Activated CD4-positive, alpha-beta T cell treated with anti-CD3 and anti-CD28 coated beads for 48 hours (primary cell): ENCODE measurements at places on chromosomes 1 and 21.

GRCh38 chr1:16122916-16123315, 33.0 kb downstream of the EPHA2 start:
- peak; percentile 73 for DNase-seq

DNA sequence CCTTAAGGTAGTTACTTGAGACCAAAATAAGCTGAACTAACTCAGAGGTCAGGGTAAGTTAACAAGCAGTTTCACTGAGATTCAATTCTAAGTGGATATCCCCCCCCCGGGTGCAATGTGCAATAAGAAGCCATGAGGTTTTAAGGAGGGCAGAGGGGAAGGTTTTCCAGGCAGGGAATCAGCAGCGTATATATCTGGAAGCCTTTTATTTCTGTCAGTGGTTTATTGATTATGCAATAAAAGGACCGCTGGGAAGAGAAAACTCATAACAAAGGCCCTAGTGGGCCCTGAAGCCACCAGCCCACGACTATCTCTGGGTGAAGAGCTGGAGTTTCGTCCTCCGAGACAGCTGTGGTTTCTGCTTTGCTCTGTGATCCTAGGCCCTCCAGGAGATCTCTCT, 53.1 kb upstream of the CTPS1 start:
- no peak for DNase-seq

DNA sequence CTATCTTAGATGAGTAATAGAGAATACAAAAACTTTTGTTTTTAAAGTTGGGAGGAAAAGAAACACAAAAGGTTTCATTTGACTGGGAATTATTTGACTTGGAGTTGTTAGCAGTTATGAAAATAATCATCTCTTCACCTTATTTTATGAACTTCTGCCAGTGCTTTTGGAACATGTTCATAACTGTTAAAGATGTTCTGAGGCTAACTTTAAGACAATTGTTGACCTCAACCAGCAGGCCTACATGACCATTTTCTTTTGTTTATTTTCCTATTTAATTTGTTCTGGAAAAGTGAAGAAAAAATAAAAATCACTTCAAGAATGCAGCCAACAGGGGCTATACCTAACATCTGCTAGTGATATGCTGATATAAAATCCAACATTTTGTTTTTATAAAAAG, 37.4 kb downstream of the JAM2 start:
- DNase-seq = no peak

GRCh38 chr1:110292031-110292741, 47.0 kb upstream of the RBM15 start:
- DNase-seq = no peak

DNA sequence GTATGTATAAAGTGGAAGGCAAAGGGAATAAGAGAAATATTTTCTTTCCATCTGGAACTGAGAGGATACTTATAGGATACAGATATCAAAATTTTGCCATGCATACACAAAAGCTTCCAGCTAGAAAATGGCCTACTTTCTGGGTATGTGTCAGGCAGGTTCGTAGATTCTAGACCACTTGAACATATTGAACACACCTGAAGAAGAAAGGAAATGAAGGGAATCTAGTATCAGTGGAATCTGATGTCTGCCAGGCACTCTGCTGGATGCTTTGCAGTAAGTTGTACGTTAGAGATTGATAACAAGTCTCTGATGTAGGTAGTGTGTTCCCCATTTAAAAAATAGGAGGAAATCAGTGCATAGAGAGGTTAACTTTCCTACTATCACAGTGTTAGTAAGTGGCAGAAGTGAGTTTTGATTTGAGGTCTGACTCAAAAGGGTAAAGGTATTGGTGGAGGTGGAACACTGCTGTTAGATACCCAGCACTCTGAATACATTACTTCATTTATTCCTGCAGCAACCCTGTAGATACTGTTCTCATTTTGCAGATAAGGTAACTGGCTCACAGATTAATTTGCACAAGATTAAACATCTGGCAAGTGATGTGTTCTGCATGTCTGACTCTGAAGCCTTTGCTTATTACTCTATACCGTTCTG, 3.0 kb downstream of the CAMSAP2 start:
- DNase-seq = no peak

DNA sequence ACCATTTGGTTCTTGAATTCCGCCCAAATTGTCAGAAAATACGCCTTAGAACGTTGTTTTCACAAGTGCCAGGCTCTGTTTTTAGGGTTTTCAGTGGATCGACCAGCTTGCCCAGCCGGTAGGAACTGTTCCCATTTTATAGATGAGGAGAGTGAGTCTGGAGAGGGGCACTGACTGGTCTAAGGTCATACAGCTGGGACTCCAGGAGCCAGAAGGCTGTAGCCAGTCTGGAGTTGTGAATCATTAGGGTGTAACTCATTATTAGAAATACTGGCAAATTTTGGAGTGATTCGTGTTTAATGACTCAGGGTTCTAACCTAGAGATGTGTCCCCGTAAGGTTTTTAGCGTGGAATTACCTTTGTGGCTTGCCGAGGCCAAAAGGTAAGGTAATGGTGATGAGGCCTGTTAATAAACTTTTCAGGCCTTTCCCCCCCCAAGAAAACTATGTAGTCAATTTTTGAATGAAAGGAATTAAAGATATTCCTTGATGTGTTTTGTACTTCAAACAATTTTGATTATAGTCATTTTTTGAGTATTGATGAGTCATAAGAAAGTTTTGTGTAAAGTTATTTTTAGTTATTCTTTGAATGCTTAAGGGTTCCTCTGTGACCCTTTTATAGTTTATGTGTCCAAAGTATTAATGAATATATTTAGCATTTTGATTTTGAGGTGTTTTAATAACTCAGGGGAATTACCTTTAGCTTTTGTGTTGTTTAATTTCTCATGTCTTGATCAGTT, 2.1 kb downstream of the DYRK1A start:
- no peak for DNase-seq

DNA sequence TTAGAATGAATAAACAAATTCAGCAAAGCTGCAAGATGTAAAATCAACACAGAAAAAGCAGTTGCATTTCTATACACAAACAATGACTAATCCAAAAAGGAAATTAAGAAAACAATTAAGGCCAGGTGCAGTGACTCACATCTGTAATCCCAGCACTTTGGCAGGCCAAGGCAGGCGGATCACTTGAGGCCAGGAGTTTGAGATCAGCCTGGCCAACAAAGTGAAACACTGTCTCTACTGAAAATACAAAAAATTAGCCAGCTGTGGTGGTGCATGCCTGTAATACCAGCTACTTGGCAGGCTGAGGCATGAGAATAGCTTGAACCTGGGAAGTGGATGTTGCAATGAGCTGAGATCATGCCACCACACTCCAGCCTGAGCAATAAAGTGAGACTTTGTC, 22.3 kb downstream of the THEM4 start:
- no peak for DNase-seq

DNA sequence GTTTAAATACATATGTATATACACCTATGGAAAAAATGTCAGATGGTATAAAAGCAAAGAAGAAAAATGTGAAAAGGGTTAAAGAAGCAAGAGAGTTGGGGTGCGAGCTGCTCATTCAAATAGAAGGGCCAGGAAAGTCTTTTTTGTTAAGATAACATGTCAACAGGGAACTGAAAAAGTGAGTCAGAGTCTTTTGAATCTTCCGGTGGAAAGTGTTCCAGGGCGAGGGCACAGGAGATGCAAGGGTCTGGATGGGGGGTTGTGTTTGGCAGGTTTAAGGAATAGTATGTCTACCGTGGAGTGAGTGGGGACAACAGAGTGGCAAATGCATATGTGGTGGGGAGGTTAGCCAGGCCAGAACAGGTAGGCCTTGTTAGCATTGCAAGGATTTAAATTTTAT, 22.2 kb upstream of the GNG12 start:
- no peak for DNase-seq

- DNase-seq = no peak
Observed at GRCh38 chr1:73273886-73274285, 924.1 kb downstream of the LRRIQ3 start.

- no peak for DNase-seq
Observed at GRCh38 chr1:174206148-174206836, 47.0 kb downstream of the RABGAP1L start.

- DNase-seq = no peak
Observed at GRCh38 chr1:9840176-9840575, 16.4 kb upstream of the CLSTN1 start.

- DNase-seq = peak; percentile 48
Observed at GRCh38 chr1:26391450-26391849, 18.9 kb upstream of the ZNF683 start.

DNA sequence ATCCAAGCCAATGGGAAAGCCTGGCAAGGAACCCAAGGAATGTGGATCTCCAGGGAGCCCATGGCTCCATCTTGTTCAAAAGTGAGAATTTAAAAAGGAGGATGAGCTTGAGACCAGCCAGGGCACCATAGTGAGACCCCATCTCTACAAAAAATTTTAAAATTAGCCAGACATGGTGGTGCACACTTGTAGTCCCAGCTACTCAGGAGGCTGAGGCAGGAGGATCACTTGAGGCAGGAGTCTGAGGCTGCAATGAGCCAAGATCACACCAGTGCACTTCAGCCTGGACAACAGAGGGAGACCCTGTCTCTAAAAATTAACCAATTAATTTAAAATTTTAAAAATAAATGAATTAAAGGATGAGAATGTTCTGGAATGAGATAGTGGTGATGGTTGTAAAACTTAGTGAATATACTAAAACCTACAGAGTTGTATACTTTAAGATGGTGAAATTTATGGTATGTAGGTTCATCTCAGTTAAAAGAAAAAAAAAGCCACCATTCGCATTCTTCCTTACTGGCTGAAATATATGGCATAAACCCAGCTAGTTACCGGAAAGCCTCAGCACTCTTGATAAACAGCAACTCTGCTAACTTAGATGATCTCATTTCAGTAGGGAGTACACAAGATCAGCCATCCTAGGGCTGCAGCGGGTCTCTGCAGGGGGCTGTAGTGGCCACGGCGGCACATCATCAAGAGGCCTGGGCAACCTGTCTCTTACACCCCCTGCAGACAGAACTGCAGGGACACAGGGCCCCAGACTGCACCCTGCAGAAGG, 48.3 kb upstream of the H6PD start:
- no peak for DNase-seq

- no peak for DNase-seq
Observed at GRCh38 chr1:39213511-39214002, 9.1 kb downstream of the MACF1 start.

DNA sequence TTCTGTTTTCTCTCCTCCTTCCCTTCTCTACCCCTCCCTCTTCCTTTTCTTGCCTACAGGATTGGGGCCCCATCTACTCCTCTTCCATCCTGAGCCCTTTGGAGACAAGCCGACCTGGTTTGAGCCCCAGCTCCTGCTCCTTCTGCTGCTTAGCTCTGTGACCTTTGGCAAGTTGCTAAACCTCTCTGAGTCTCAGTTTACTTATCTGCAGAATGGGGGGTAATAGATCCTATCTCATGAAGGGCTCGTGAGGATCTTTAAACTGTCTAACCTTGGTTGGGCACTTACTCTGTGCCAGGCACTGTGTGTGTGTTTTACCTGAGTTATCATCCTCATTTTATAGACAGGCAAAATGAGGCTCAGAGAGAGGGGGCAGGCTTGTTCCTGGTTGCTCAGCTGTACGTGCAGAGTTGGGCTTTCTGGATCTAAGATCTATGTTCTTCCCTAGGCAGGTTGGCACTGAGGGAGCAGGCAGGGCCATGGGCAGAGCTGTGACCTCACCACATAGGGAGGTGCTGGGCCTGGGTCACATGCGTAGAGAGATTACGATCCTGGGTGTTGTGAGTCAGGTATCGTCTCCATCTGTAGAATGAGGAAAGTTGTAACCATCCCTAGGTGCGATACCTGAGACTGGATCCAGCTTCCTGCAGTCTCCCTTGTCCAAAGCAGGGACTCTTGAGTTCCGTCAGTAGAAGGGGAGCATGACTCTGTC, 58.5 kb downstream of the FOXO6 start:
- no peak for DNase-seq

GRCh38 chr1:115454837-115455511, 116.9 kb upstream of the NGF start:
- DNase-seq = no peak

- DNase-seq = no peak
Observed at GRCh38 chr1:205497351-205497750, 7.1 kb upstream of the CDK18 start.

GRCh38 chr1:31524186-31524901, 52.0 kb upstream of the TINAGL1 start:
- no peak for DNase-seq

DNA sequence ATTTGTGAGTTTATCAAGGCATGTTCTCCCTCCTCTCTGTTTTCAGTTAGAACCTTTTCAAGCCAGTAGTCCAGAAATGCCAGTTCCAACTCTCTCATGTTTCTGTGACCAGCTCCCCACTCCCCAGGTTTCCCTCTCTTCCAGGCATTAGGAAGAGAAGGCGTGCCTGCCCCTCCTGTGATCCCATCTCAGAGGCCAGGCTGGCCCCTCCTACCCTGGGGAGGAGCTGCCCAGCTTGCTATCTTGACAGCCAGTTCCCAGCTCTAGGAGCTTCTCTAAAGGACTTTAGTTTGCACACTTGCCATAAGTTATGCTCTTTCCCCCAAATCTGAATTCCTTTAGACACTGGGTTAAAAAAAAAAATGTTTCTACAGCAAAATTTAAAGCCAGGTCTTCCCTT, 8.9 kb downstream of the HYI start:
- no peak for DNase-seq

- no peak for DNase-seq
Observed at GRCh38 chr1:4752059-4752458, 97.7 kb downstream of the AJAP1 start.

GRCh38 chr1:242212401-242212800, 213.5 kb upstream of the MAP1LC3C start:
- no peak for DNase-seq

- no peak for DNase-seq
Observed at GRCh38 chr1:152968248-152968647, 2.2 kb upstream of the SPRR4 start.

DNA sequence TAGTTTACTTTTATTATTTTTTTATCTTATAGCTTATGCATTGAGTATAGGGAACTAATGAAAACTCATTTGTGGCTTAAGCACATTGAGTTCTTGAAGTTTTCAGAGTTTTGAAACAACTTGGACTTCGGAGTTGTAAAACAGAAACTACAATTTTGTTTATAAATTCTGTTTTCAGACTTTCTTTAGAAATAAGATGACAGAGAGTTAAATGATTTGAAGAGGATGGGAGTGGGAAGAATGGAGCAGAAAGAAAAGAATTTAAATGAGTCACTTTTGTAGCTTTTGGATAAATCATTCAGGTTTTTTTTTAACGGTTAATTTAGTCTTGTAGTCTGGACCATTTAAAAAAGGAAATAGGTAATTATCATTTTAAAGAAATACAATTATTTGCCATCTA, 32.3 kb downstream of the INKA2 start:
- no peak for DNase-seq

- DNase-seq = no peak
Observed at GRCh38 chr1:161260376-161261260, 2.1 kb downstream of the PCP4L1 start.

DNA sequence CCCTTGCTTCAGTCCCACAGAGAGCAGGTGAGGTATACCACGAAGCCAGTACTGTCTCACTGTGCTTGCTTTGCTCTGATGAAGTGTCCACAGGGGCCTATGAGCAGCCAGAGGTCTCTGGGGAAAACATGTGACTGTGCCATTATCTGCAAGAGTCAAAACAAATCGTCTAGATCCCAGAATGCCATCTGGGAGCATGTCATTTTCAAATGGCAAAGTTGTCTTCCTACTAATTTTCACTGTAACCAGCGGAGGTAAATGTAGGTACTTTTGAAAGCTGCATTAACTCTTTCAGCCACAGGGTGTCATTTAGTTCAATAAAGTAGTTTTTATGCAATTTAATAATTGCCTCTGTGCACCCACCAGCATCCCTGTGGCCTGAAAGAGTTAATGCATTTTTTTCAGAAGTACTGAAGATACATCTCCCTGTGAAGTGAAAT, 173.6 kb upstream of the SGIP1 start:
- DNase-seq = no peak
